ENCODE measurements at places on chromosomes 7 and 10.

- no peak for DNase-seq
These were observed 28.8 kb upstream of the HECTD2 start for GRCh38 chr10:91381257-91381891.

GRCh38 chr7:99248391-99249095 is 24.1 kb upstream of the MYH16 start:
- DNase-seq: no peak

GRCh38 chr7:158810846-158811245 is 18.5 kb downstream of the ESYT2 start:
- no peak for DNase-seq

- DNase-seq: no peak
These were observed 134.9 kb downstream of the CAMK1D start for GRCh38 chr10:12484002-12484918.

GRCh38 chr10:97895915-97896314 is 46.3 kb downstream of the GOLGA7B start:
- DNase-seq: no peak

- no peak for DNase-seq
These were observed 5.3 kb downstream of the NEUROG3 start for GRCh38 chr10:69567920-69568319.

DNA sequence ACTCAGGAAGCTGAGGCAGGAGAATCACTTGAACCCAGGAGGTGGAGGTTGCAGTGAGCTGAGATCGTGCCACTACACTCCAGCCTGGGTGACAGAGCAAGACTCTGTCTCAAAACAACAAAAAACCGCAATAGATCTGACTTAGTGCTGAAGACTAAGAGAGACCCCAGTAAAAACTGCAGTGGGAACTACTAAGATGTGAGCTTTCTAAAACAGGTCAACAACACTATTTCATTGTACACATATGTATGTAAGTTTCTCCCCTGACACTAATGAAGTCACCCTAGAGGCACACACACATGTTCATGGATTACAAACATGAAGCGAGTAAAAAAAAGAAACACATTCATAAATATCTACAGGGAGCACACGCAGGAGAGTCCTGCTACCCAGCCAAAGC is 68.3 kb downstream of the PDE1C start:
- no peak for DNase-seq

DNA sequence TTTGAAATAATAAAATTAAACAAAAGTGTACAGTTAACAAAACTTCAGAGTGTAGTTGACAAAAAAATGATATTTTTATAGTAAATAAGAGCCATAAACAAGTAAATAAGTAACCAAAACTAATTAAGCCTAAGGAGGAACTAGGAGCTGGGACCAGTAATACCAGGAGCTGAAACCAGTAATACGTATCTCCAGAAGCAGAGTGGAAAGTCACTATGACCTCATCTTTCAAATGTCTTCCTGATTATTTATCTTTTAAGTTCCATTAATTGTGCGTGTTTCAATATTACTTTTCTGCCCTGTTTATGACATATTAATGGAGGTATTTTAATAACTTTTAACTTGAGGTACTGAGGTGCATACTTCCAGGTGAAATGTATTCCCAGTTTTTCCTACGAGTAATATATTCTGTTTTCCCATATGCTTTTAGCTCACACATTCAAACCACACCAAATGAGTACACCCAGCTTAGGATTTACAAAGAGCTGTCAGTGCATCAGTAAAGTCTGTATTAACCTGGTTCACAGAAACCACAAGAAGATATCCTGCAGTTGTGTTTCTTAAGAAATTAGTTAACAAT is 283.7 kb upstream of the HGF start:
- no peak for DNase-seq
